ENCODE measurements at places on chromosomes 2 and 18.
A peak's percentile ranks its signal among the peaks of the same experiment; 100 is the strongest.

DNA sequence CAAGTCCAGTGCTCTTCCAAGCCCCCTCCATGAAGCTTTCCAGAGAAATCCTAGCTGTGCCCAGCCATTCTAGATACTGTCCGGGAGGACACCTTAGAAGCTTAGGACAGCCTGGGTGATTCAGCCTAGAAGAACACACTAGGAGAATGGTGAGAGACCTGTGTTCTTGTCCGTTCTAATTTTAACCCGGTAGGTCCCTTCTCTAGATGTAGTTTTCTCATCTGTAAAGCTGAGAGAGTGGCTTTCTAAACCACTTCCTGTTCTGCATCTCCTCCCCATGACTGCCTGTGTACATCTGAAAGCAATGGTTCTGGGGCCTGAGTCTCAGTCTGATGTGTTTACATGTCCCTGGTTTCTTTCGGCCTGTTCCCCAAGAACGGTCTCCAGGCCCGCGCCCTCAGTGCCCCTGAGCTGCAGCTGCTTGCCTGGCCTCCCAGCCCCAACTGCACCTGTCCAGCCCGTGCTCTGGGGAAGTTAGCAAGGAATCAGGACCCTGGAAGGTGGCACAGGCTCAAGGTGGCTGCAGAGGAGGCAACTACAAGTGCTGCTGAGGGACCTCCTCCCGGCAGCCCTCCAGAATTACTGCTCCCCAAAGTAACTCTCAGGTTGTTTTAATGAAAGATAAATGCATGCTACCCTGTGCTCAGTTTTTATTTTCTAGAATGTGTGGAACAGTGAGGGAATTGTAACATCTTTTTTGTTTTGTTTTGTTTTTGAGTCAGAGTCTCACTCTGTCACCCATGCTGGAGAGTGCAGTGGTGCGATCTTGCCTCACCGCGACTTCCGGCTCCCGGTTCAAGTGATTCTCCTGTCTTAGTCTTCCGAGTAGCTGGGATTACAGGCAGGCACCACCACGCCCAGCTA lies 105.9 kb downstream of the LBH start:
- DNase-seq = no peak

DNA sequence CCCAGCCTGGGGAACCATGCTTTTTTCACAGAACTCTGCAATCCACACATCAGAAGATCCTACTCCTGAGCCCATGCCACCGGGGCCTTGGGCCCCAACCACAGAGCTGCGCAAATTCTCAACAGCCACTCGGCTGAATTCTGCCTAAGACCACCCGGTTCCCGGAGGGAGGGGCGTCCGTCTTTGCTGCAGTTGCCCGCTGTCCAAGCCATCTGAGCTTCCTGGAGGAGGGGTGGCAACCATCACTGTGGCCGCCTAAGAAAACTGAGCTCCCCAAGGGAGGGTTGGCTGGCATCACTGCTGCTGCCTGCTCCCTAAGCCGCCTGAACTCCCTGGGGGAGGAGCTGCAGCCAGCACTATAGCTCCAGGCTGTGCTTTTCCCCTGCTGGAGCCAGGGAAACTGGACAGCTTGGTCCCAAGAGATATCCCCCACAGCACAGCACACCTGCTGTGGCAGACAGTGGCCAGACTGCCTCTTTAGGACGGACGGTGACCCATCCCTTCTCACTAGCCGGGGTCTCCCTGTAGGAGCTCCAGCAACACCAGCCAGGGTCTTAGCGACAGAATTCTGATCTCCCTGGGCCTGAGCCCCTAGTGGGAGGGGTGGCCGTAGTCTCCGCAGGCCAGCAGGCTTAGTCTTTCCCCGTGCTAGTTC lies 1411.6 kb upstream of the CDH2 start:
- no peak for DNase-seq

DNA sequence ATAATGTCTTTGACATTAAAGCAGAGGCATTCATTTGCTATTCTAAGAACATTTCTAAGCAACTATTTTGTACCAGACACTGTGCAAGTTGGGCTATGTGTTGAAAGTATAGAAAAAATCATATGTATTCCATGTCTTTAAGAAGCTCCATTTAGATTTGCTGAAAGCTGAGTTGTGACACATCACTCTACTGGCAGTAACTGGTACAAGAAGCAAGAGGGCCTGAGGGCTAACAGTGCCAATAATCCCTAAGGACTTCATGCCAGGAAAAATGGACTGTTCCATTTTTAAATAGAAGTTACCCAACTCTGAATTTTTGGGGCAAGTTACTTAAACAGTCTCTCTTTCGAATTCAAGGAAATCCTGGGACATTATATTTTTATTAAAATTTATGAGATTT lies 178.7 kb downstream of the SRBD1 start:
- no peak for DNase-seq

DNA sequence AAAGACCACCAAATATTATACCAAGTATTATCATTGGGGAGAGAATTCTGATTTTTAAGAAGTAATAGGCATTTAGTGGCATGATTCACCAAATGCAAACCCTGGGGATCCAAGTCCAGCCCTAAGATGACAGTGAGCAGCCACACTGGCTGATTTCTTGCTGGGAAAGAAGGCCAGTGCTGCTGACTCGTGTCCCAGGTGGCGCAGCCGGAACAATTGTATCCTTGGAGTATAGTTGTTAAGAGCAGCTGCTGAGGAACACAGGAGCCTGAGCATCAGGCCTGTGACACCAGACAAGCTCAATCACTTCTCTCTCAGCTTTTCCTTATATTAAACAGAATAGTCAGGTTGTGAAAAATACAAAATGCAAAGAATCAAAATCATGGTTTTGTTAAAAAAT lies 48.4 kb downstream of the LRP1B start:
- DNase-seq = no peak

- DNase-seq = peak; percentile 79
Observed at GRCh38 chr18:59748628-59749360, 51.6 kb upstream of the CCBE1 start.

DNA sequence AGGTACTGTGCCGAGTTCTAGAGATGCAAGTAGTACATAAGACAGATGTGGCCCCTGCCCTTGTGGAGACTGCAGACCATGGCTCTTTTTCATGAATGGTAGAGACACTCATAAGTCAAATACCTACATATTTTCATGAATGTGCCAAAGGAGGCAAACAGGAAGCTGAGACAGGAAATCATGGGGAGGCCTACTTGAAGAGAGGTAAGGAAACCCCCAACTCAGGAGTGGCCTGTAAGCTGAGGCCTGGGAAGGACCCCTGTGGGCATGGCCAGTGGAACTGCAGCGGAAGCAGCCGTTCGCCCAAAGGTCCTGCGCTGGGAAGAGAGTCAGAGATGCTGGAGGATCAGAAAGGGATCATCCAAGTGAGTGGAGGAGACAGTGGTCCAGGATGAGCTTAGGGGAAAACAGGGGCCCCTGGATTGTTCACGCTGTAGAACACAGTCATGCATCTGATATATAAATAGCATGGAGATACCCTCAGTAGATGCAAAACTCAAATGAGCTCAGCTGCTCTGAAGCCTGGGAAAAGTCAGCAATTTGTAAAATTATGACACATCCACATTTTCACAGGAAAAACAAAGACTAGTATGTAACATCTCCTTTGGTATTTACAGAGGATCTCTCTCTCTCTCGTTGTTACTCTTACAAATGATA lies 228.9 kb downstream of the NEDD4L start:
- no peak for DNase-seq

GRCh38 chr2:85886590-85886989 lies 2.2 kb downstream of the ST3GAL5 start:
- peak; percentile 93 for DNase-seq

DNA sequence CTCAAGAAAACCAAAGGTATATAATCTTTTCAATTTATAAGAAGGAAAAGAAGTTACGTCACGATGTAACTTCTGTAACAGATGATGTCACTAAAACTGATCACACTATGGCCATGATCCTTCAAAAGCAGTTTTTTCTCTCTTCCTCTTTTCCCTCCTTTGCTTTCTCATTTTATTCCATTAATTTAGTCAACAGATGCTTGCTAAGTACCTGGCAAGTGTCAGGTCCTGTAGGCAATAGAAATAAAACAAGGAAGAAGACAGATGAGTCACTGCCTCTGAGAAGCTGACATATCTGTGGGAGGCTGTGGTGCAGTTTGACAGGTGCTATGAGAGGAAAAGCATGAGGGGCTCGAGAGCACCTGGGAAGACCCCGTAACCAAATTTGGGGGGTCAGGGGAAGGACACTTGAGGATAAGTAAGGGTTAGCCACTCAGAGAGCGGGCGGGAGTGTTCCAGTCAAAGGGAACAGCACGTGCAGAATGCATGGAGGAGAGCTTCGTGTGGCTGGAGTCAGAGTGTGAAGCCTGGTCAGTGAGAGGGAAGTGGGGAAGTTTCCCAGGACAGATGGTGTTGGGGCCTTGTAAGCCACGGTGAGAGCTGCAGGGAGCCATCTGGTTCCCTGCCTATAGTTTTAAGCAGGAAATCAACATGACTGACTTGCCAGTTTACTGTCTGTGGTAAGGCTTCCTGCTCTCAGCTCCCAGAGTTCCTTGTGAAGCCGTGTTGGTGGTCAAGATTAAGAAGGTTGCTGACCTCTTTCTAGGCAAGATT lies 198.8 kb upstream of the FOSL2 start:
- no peak for DNase-seq

DNA sequence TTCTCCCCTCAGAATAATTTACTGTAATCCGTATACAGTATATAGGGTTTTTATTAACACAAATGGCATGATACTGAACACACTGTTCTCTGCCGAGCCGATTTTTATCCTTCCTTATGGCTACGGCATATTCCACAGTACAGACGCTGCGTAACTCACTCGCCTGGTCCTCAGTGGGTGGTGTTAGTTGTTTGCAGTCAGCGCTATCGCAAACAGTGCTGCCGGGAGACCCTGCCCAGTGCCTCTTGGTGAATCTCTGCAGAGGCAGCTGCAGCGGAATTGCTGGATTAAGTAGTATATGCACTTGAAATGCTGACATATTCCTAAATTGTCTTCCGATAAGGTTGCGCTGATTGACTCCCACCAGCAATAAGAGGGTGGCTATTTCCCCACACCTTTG lies 73.9 kb downstream of the MARCO start:
- DNase-seq = no peak

DNA sequence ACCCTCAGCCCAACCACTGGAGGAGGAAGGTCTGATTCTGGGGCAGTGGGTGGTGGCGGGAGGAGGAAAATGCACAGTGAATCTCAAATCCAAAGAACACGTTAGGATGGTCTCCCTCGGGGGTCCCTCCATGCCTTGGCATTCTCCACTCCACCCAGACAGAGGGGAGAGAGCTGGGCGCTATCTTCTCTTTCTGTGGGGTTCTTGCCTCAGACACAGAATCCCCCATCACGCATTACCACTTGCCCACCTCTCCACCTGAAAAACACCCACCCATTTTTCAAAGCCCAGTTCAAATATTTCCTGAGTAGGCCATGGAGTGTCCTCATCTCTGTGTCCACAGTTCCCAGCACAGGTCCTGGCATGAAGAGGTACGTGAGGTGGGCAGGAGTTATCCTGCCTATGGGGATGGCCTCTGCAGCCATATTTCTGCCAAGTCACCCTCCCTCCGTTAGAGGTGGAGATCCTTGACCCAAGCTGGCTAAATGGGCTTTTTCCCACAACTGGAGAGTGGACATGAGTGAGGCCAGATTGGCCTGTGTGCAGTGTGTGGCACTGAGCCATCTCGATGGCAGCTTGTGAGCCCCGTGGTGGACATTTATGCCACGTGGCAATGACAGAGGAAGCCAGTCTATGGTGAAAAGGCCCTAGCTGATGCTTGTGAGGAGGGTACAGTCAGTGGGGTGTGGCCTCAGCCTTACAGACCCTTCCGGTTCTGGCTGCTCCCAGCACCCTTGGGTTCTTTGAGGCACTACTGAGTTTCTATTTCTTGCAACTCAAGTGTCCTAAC lies 9.5 kb upstream of the TEX261 start:
- no peak for DNase-seq
